ENCODE measurements at places on chromosomes 11 and 22.

DNA sequence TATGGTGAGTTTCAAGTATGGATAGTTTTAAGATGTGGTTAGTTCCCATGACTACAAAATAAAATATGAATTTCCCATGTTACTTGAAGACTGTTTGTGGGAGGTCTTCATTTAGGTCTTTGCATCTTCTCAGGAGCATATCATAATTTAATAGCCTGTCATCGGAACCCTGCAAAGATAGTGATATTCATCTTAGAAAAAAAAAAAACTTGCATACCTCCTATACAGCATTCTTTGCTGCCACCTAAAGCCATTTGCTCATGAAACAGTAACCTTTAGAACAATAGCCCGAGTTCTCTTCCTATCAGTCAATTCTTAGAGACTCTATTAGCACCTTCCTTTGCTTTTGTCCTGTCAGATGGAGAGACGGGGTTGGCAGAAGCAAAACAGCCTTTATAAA, 75.3 kb downstream of the ARFGAP2 start:
- DNase-seq = no peak

- no peak for DNase-seq
Observed at GRCh38 chr11:45743556-45744468, 61.1 kb upstream of the SLC35C1 start.

DNA sequence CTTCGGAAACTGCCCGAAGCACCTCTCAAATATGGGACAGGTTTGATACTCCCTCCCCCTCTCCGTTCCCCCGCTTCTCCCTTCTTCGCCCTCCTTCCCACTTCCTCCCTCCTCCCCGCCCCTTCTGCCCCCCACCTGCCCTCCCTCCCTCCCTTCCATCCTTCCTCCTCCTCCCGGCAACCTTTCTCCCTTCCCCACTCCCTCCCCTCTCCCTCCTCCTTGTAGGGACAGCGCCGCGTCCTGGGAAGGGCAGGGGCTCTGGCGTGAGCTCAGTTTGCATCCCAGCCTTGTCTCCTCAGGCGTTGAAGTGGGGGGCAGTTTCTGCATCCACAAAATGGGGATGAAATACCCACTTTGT, 6.1 kb upstream of the NFAM1 start:
- no peak for DNase-seq

GRCh38 chr11:128467610-128468041, 119.7 kb downstream of the ETS1 start:
- no peak for DNase-seq

DNA sequence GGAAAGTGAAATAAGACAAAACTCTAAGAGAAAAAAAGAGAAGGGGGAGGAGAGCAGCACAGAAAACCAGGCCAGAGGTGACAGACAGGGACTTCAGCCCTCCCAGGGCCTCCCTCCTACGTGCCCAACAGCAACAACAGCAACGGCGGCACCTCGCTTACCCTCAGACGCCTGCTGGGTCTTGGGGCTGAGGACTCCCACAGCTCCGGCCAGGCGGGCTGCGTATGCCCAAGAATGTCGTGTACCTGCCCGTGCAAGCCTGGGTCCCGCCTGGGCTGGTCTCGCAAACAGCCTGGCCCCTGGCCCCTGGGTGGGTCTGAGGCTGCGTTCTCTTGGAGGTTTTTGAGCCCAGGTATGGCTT, 30.5 kb downstream of the ARAP1 start:
- DNase-seq = no peak

DNA sequence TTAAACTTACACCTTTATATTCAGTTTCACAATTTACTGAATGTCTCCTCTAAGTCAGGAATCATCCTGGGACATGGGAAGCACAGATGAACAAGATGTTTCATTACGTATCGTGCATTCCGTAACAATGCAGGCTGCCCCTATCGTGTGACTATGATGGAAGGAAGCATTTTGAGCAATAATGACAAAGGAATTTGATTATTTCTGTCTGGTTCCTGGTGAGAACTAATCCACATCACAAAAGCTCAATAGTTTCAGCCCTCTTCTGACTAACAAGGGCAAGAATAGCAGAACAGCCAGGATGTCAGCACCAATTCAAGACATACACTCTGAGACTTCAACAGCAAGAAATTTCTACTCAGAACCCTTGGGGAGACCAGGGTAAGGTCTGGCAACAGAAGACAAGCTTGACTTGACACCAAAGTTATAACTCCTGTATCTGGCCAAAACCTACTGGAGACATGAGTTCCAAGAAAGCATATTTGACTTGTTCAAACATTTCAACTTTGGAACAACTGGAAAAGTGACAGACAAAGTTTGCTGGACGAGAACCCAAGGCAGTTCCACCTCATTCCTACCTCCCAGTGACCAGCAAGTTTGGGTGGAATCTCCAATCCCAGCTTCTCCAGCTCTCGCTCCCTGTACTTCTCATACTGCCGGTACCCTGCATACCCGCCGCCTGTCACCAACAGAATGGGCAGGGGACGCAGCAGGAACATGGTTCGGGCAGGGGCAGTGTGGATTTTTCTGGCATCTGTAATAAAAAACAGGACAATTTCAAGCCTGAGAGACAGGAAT, 14.3 kb downstream of the PISD start:
- DNase-seq = no peak

GRCh38 chr11:12541583-12542151, 132.6 kb upstream of the TEAD1 start:
- DNase-seq = no peak

DNA sequence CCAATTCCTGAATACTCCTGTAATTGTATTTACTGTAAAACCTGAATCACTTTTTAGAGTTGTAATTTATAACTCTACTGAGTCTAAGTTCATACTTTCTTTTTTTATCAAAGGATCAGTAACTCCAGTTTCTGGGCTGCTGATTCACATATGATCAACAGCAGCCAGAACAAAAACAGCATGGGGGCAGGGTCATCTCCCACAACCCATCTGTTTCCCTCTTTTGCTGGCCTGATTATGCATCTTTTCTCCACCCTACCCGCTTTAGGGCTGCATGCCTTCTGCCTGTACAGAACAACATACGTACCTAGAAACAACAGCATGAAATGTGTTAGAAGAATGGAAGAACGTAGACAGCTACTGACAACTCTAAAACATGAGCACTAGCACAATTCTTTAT, 76.0 kb downstream of the MRTFA start:
- DNase-seq = no peak

DNA sequence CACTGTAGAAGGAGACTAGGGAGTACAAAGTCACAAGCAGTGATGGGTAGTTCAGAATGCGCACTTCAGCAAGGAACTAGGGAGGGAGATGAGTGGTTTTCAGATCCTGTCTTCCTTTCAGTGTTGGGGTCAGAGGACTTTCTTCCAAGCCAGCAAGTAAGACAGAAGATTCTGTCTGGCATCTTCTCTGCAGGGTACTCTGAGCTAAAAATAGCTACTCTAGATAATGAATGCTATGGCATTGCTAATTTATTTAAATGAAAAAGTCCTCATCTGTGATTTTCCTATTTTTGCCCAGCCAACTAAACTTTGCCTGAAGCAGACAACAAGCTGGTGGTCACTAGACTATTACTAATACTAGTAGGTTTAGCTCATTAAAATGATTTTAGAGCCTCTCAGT, 18.3 kb upstream of the ARL14EP start:
- no peak for DNase-seq

DNA sequence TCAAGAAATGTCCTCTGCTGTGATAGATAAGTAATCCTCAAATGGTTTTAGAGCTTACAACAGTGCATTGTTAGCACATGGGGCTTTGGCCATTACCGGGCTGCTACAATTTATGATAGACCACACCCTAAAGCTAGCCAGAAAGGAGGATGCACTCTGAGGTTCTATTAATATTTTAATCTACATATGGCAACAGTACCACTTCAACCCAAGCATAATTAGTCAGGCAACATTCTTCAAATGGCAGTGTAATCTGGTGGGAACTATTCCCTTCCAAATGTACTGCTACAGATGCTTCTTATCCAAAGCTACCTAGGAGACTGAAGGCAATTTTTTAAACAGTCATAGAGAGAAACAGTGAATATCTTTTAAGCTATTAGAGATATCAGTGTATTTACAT, 697.6 kb downstream of the KCNA4 start:
- DNase-seq = no peak

GRCh38 chr22:20822240-20822639, 36.4 kb downstream of the PI4KA start:
- DNase-seq = no peak

DNA sequence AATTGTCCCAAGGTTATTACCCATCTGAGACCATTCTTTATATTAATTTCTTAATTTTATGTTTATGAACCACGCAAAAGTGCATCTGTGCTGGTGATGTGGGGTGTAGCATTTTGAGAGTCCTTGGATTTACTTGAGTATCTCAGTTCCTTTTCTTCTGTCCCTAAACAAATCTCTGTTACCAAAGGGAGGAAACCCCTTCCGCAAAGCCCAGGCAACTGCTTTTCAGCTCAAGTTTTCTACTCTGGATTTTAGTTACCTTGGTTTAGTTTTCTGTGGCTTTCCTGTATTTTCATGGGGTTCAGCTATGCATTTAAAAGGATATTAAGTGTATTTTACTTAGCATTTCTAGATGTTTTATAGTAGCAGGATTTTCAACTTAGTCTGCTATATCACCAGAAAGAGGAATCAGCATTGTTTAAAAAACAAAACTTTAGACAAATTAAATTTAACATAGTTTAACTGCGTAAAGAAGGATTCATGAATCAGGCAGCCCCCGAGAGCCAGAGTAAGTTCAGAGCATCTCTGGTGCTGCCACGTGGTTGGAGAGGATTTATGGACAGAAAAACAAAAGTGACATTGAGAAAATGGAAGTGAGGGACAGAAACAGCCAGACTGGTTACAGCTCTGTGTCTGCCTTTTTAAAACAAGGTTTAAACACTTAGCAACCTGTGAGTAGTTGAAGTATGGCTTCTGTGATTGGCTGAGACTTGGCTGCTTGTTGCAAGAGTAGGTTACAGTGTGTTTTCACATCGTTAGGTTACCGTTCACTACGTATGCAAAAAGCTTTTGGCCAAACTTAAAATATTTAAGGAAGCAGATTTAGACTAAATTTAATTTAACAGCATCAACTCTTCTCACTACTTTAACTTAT, 9.6 kb downstream of the ADM start:
- no peak for DNase-seq

- no peak for DNase-seq
Observed at GRCh38 chr11:114326151-114326550, 30.0 kb downstream of the NNMT start.

DNA sequence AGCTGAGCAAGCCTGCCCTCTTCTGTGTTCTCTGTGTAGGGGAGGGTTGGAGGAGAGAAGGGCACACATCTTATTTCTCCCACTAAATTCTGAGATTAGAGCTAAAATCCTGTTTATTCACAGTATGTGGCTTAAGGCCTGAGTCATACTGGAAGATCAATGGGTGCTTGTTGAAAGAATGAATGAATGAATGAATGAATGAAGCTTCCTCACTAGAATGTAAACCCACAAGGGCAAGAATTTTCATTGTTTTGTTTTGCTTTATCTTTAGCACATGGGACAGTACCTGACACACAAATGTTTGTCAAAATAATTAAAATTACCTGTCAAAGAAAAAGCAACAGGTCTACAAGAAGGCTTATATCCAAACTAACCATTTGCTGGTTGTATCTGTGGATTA, 50.6 kb upstream of the PAK1 start:
- no peak for DNase-seq

DNA sequence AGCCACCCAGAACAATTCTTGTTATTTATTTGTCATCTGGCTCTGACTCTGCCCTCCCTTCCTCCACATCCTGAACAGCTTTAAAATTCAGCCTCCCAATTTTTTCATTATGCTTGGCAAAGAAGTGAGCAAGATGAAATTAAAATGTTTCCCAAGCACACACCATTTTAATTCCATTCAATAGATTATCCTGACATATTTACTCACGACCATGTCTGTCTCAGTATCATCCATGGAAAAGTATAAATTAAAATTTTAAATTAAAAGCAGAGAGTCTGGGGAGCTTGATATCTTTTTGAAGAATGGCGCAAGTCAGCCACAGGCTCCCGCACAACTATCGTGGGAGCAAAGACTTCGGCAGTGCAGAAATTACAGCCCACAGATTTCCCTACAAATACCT, 862.4 kb downstream of the OPCML start:
- DNase-seq = no peak
